ENCODE measurements at places on chromosomes 11 and 22. TPM values are rescaled to one million over a fixed set of nuclear protein-coding genes. Genes with fewer than 3 reads are reported as not detected.

GRCh38 chr11:2561696-2562581 lies 117.1 kb downstream of the KCNQ1 start:
- no peaks in the 10 kb centered on the region for H3K27me3 ChIP-seq
- H3K36me3 ChIP-seq = no peaks in the 10 kb centered on the region
- H3K27ac ChIP-seq = no peak overlapping the region
- H3K4me1 ChIP-seq = no peaks in the 10 kb centered on the region
- no peak overlapping the region for H3K4me3 ChIP-seq

- H3K4me3 ChIP-seq = no peak overlapping the region
- no peaks in the 10 kb centered on the region for H3K4me1 ChIP-seq
- peak; percentile 62 for DNase-seq
- H3K36me3 ChIP-seq = no peaks in the 10 kb centered on the region
- no peaks in the 10 kb centered on the region for H3K27me3 ChIP-seq
Observed at GRCh38 chr11:74453373-74453975, 13.9 kb downstream of the KCNE3 start.

DNA sequence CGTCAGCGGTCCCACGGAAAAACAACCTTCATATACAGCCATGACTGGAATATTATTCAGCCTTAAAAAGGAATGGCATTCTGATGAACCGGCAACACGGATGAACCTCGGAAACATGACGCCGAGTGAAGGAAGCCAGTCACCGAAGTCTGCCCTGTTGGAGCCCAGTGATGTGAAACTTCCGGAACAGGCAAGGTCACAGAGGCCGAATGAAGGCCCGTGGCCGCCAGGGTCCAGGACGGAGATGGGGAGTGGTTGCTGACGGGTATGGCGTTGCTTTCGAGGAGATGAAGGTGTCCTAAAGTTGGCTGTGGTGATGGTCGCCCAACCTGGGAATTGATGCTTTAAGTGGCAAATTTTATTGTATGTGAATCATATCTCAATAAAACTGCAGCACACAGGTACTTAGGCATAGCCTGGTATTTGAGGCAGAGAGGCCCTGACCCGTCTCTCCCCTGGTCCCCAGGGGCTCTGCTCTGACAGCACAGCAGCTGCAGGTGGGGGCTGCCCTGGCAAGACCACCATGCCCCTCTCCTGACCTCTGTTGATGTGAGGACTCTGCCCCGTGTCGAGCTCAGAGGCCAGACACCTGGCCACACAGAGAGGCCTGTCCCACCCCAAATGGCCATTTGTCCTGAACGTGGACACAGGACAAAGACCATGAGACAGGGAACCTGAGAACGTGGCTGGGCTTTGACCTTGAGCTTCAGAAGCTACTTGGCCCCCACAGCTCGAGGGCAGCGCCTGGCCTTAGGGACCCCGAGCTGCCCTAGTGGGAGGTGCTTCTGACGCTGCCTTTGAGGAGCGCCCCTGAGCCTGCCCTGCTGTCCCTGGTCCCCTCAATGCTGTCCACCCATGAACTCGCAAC lies 1090.8 kb downstream of the BRD1 start:
- no peak overlapping the region for H3K27ac ChIP-seq
- H3K36me3 ChIP-seq = no peaks in the 10 kb centered on the region
- H3K4me3 ChIP-seq = no peak overlapping the region
- no peak for DNase-seq
- no peaks in the 10 kb centered on the region for H3K27me3 ChIP-seq
- no peaks in the 10 kb centered on the region for H3K4me1 ChIP-seq

- no peaks in the 10 kb centered on the region for H3K27me3 ChIP-seq
- no peak overlapping the region for H3K4me3 ChIP-seq
- no peak overlapping the region for H3K27ac ChIP-seq
- DNase-seq = no peak
- H3K4me1 ChIP-seq = no peaks in the 10 kb centered on the region
- peaks cover 12% of the 10 kb centered on the region for H3K36me3 ChIP-seq
Observed at GRCh38 chr11:77322926-77323590, 21.6 kb upstream of the GDPD4 start.

- no peak for DNase-seq
- H3K36me3 ChIP-seq = no peaks in the 10 kb centered on the region
- H3K27ac ChIP-seq = no peak overlapping the region
- H3K4me3 ChIP-seq = no peak overlapping the region
- no peaks in the 10 kb centered on the region for H3K27me3 ChIP-seq
Observed at GRCh38 chr11:123065621-123066020, 3.7 kb upstream of the HSPA8 start.

GRCh38 chr22:17982572-17983141 lies 41.7 kb downstream of the MICAL3 start:
- peaks cover 24% of the 10 kb centered on the region for H3K4me1 ChIP-seq
- no peaks in the 10 kb centered on the region for H3K27me3 ChIP-seq
- DNase-seq = no peak
- H3K4me3 ChIP-seq = no peak overlapping the region
- H3K27ac ChIP-seq = no peak overlapping the region

- H3K4me1 ChIP-seq = peaks cover 4% of the 10 kb centered on the region
- H3K36me3 ChIP-seq = no peaks in the 10 kb centered on the region
- no peak overlapping the region for H3K4me3 ChIP-seq
Observed at GRCh38 chr11:62914416-62914815, 6.7 kb downstream of the CHRM1 start.

- peaks cover 88% of the 10 kb centered on the region for H3K36me3 ChIP-seq
- H3K4me1 ChIP-seq = peaks cover 14% of the 10 kb centered on the region
- no peak for DNase-seq
- peak overlapping the region; percentile 8 for H3K27ac ChIP-seq
- no peak overlapping the region for H3K4me3 ChIP-seq
Observed at GRCh38 chr11:75275581-75275980, 35.0 kb downstream of the TPBGL start.

- H3K27me3 ChIP-seq = no peaks in the 10 kb centered on the region
- H3K4me1 ChIP-seq = peaks cover 35% of the 10 kb centered on the region
- no peak within 1 kb of the TSS for H3K27ac ChIP-seq
- DNase-seq = peak; percentile 97
- H3K4me3 ChIP-seq = peak within 1 kb of the TSS; percentile 76
Observed at GRCh38 chr11:66545701-66546367, at the start of gene ZDHHC24. Gene ZDHHC24 (minus strand): TSS chr11:66546048. CDS start chr11:66546003, 45 bp downstream.

GRCh38 chr11:79047321-79047720 lies 393.5 kb downstream of the TENM4 start:
- no peak overlapping the region for H3K27ac ChIP-seq
- peaks cover 5% of the 10 kb centered on the region for H3K4me1 ChIP-seq
- no peak overlapping the region for H3K4me3 ChIP-seq
- no peaks in the 10 kb centered on the region for H3K36me3 ChIP-seq
- DNase-seq = no peak
- peaks cover 10% of the 10 kb centered on the region for H3K27me3 ChIP-seq

DNA sequence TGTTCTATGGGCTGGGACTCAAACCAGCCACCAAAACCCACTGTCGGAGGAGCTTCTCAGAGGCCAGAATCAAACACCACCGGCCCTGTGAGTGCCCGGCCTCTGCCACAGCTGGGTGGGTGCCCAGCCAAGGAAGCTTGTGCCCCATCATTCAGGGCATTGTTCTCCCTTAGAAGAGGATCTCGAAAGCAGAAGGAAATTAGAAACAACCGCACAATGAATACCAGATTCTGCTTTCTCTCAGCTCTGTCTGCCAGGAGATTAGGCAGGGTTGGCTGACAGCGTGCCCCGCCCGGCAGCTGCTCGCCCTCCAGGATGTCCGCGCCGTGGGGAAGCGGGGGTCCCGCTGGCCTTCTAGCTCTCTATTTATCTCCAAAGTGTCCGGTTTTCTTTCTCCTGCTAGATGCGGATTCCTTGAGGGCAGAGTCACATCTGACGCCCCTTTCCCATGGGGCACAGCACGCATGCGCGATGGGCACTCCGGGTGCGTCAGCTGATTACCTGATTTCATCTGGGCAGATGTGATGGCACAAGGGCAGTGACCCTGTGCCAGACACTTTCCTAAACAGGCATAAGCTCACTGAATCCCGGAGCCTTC lies 25.5 kb downstream of the SCGB1A1 start:
- H3K27me3 ChIP-seq = no peaks in the 10 kb centered on the region
- H3K27ac ChIP-seq = peak overlapping the region; percentile 91
- no peaks in the 10 kb centered on the region for H3K36me3 ChIP-seq
- peaks cover 58% of the 10 kb centered on the region for H3K4me1 ChIP-seq
- H3K4me3 ChIP-seq = peak overlapping the region; percentile 27
- peak; percentile 61 for DNase-seq

- H3K27me3 ChIP-seq = no peaks in the 10 kb centered on the region
- DNase-seq = no peak
- H3K4me3 ChIP-seq = no peak overlapping the region
- peaks cover 17% of the 10 kb centered on the region for H3K4me1 ChIP-seq
- no peaks in the 10 kb centered on the region for H3K36me3 ChIP-seq
- H3K27ac ChIP-seq = no peak overlapping the region
Observed at GRCh38 chr11:57481915-57482781, 21.8 kb downstream of the RTN4RL2 start.

- H3K4me1 ChIP-seq = no peaks in the 10 kb centered on the region
- H3K4me3 ChIP-seq = no peak overlapping the region
- H3K27ac ChIP-seq = no peak overlapping the region
- DNase-seq = no peak
Observed at GRCh38 chr22:48395201-48395600, 1432.5 kb downstream of the BRD1 start.

- peaks cover 10% of the 10 kb centered on the region for H3K4me1 ChIP-seq
- H3K4me3 ChIP-seq = no peak overlapping the region
Observed at GRCh38 chr11:16338393-16338792, 18.0 kb downstream of the SOX6 start.

GRCh38 chr11:119795690-119796089 lies 66.7 kb upstream of the NECTIN1 start:
- no peak overlapping the region for H3K27ac ChIP-seq
- H3K4me1 ChIP-seq = no peaks in the 10 kb centered on the region
- no peak overlapping the region for H3K4me3 ChIP-seq
- no peaks in the 10 kb centered on the region for H3K36me3 ChIP-seq
- H3K27me3 ChIP-seq = peaks cover 26% of the 10 kb centered on the region
- no peak for DNase-seq

- no peak overlapping the region for H3K4me3 ChIP-seq
- DNase-seq = no peak
- H3K27me3 ChIP-seq = no peaks in the 10 kb centered on the region
- H3K27ac ChIP-seq = no peak overlapping the region
Observed at GRCh38 chr11:112156956-112157766, 6.7 kb downstream of the IL18 start.

DNA sequence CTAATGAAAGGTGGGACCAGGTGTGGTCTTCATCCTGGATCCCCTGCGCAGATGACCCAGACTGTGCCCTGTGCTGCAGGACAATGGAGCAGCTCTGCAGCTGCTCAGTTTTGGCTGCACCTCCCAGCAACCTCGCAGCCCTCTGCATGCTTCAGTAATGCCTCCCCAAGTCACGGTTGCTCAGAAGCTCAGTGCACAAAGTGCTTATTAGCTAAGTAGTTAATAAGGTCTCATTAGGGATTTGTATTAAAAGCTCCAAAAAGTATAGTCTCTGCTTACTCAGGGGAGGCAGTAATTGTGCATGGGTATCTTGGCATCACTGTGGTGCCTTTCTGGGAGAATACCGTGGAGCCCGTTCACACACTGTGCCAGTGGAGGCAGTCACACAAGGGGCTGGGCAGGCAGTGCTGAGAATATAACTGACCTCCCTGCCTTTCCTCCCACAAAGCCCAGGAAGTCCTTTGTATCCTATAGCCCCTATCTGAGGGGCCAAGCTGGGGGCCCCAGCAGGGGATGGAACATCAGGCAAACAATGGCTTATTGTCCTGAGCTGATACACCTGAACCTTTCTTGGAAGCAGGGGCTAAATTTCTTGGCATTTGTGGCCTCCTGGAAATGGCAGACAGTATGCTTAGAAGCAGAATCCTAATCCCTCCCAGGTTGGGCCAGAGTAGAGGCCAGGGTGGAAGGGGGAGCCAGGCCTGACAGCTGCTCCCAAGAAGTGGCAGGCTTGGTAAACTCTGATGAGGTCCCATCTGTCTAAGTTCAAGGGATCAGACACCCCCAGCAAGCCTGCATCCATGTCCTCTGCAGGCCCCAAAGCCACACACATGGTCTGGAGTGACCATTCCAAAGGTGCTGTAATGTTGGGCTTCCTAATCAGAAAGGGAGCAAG lies 125.5 kb upstream of the PARVA start:
- H3K27ac ChIP-seq = no peak overlapping the region
- H3K36me3 ChIP-seq = peaks cover 3% of the 10 kb centered on the region
- peaks cover 15% of the 10 kb centered on the region for H3K4me1 ChIP-seq
- DNase-seq = no peak
- H3K27me3 ChIP-seq = no peaks in the 10 kb centered on the region

- peaks cover 18% of the 10 kb centered on the region for H3K4me1 ChIP-seq
- H3K27ac ChIP-seq = peak overlapping the region; percentile 91
- H3K36me3 ChIP-seq = peaks cover 23% of the 10 kb centered on the region
- no peaks in the 10 kb centered on the region for H3K27me3 ChIP-seq
- peak overlapping the region; percentile 95 for H3K4me3 ChIP-seq
- no peak for DNase-seq
Observed at GRCh38 chr11:70203751-70204465, 812 bp downstream of the FADD start.

- no peak for DNase-seq
- H3K4me3 ChIP-seq = no peak overlapping the region
- peaks cover 31% of the 10 kb centered on the region for H3K27me3 ChIP-seq
- H3K27ac ChIP-seq = no peak overlapping the region
Observed at GRCh38 chr11:111260811-111261210, 15.3 kb downstream of the POU2AF2 start.

- no peaks in the 10 kb centered on the region for H3K36me3 ChIP-seq
- DNase-seq = no peak
- no peak overlapping the region for H3K4me3 ChIP-seq
- peaks cover 49% of the 10 kb centered on the region for H3K4me1 ChIP-seq
Observed at GRCh38 chr11:57479021-57479663, 18.8 kb downstream of the RTN4RL2 start.

GRCh38 chr11:119000906-119001305 lies 3.0 kb downstream of the CENATAC start:
- no peak for DNase-seq
- no peaks in the 10 kb centered on the region for H3K27me3 ChIP-seq
- no peak overlapping the region for H3K27ac ChIP-seq
- peaks cover 28% of the 10 kb centered on the region for H3K4me1 ChIP-seq
- H3K36me3 ChIP-seq = peaks cover 32% of the 10 kb centered on the region

DNA sequence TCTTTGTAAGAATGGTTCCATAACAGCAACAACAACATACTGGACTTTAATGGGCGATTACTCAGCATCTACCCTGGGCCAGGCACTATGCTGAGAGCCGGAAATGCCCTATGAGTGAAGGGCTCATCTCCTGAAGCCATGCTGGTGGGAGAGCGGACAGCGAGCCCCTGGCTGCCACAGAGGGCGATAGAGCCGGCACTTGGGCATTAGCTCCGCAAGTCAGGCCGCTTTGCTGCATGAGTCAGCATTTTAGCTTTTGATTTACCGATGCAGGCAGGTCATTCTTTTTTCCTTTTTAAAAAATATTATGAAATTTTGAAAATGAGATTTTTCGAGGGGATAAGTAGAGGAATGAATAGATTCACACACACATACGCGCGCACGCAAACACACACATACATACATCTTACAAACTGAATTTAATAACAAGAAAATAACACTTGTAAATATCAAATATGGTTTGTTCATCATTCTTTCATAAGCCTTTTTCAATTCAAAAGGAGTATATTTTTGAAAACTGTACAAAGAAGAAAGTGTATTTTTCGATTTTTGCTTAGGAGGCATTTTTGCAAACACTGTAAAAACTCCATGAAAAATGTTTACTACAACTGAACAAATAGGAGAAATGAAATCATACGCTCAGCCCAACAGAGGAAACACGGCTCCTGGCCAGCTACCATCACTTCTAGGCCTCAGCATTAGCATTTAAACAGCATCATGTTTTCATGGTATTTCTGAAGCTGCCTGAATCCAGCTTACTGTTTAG lies 667.3 kb downstream of the OPCML start:
- no peak overlapping the region for H3K27ac ChIP-seq

FXYD6 gene
- 22.0 TPM for total RNA-seq

ADAMTS8 gene
- total RNA-seq = 1.2 TPM

ESAM gene
- 50.4 TPM for total RNA-seq

MTMR2 gene
- 19.8 TPM for total RNA-seq

ANKRD49 gene
- total RNA-seq = 4.3 TPM

ASRGL1 gene
- total RNA-seq = 2.0 TPM

OR10G6 gene
- not detected for total RNA-seq

MMP1 gene
- 0.32 TPM for total RNA-seq

CARNS1 gene
- total RNA-seq = 6.1 TPM
